Activated CD4-positive, alpha-beta T cell treated with anti-CD3 and anti-CD28 coated beads, Interleukin-2, amount 50 U/mL, for 1 hour (primary cell): ENCODE measurements at places on chromosomes 5 and 9.
A peak's percentile ranks its signal among the peaks of the same experiment; 100 is the strongest.

DNA sequence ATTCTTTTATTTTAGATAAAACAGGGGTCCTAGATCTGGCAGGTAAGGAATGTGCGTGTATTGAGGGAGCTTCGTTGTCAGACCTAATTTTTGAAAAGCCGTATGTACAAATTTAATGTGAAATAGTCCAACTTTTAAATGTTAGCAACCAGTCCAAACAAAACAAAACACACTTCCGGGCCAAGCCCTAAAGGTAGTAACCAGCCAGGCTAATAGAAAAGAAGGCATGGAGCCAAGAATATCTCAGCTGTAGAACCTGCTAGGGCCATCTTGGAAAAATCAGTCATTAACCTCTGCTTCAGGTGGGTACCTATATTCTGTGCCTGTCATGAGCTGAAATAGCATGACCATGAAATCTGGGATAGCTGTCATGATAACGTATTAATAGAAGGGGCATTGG, 71.0 kb downstream of the SMARCA2 start:
- no peak for DNase-seq

- DNase-seq = no peak
Measured at GRCh38 chr5:116374434-116374852, 200.2 kb downstream of the SEMA6A start.

DNA sequence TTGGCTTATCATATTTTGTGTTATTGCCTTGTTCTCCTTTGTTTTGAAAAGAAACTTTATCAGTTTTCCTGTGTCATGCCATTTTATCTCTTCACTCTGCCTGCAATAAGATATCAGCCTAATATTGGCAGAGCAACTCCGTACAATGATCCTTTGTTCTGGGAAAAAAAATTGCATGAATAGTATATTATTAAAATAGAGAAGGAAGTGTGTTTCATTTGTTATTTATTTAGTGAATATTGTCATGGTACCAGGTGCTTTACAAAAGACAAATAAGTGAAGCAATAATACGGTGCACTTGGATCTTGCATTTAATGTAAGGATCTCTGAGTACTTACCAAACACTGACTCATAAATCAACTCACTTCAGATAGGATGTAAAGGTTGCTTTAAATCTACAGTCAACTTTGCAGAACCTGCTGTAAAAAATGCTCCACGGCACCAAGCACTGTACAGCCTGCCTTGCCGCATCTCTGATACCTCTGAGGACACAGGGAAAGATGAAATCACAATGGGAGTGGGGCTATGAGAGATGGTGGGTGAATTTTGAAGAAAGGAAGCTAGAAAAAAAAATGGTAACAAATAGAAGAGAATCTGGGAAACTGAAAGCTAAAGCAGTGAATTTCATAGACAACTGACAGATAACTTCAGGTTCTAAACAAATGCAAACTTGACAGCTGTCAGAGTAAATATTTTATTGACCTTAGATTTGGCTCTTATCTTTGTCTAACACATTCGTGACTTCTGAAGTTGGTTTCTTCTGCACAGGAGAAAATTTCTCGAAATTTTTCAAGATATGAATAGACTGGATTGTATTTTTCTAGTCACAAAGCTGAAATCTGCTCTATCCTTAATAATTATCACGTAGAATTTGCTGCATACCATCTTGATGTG, 232.1 kb downstream of the ENC1 start:
- no peak for DNase-seq

- no peak for DNase-seq
Measured at GRCh38 chr9:89204801-89205200, 26.2 kb upstream of the SHC3 start.

DNA sequence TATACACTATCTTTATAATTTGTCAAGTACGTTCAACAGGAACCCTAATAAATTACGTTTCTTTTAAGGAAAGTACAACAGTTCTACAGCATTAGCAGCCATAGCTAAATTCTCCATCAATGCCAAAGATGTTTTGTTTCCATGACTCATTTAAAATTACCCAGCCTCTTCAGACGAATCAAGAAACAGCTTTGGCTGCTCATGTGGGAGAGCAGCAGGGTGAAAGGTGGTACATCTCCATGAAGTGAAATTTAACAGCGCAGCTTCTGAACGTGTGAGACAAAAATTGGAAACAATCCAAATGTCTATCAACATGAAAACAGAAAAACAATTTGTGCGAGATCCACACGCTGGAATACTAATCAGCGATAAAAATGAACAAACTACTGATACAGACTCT, 327.3 kb upstream of the CDH6 start:
- no peak for DNase-seq

DNA sequence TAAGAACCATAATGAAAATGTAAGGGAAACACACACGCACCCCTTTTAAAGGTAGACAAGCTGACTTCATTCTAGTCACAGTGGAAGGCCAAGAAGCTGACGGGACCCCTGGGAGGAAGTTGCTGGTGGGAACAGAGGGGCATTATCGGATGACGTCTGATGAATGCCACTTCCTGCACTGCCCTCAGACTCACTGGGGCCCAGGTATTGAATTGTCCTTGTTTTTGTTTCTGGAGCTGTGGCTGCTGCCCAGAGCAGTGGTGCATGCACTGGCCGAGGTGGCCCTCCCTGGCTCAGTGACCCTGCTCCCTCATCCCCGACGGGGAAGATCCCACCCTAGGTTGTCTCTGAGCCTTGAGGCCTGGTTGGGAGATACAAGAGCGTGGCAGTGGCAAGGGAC, 15.3 kb upstream of the RPL26L1 start:
- no peak for DNase-seq

- DNase-seq = no peak
Measured at GRCh38 chr5:10451137-10451824, 9.6 kb downstream of the ROPN1L start.

GRCh38 chr5:71955723-71956122, 151.6 kb upstream of the MAP1B start:
- DNase-seq = no peak

DNA sequence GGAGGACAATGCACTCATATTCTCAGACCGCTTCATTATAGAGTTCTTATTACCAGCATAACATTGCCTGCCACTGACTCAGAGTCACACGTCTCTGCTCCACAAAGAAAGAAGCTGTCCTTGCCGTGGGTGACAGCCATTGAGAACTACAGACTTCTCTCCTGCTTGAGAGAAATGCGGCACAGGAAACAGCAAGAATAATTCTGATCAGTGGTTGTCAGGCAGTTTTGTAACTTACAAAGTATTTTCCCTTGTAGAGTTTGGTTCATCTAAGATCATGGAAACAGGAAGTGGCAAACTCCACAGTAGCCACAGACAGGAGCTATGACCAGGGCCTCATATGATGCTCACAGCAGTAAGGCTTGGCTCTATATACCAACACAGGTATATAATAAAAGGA, 47.0 kb downstream of the KCNV2 start:
- DNase-seq = no peak

DNA sequence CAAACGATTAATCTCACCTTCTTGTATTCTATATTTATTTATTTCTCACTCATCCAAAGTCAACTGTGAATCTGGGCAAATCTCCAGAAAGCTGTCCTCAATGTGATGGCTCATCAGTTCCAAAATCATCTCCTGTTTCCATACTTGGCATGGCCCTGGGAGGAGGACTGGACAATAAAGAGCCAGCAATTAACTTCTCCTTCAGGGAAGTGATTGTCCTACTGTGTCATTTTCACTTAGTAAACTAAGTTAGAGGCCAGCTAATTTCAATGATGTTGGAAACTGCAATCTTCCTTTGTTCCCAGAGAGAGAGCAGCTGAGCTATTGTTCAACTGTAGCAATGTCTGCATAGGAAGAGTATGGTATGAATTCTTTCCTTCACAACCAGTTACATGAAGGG, 17.5 kb downstream of the CDH12 start:
- no peak for DNase-seq

- no peak for DNase-seq
Measured at GRCh38 chr9:87140605-87141109, 193.4 kb upstream of the GAS1 start.

DNA sequence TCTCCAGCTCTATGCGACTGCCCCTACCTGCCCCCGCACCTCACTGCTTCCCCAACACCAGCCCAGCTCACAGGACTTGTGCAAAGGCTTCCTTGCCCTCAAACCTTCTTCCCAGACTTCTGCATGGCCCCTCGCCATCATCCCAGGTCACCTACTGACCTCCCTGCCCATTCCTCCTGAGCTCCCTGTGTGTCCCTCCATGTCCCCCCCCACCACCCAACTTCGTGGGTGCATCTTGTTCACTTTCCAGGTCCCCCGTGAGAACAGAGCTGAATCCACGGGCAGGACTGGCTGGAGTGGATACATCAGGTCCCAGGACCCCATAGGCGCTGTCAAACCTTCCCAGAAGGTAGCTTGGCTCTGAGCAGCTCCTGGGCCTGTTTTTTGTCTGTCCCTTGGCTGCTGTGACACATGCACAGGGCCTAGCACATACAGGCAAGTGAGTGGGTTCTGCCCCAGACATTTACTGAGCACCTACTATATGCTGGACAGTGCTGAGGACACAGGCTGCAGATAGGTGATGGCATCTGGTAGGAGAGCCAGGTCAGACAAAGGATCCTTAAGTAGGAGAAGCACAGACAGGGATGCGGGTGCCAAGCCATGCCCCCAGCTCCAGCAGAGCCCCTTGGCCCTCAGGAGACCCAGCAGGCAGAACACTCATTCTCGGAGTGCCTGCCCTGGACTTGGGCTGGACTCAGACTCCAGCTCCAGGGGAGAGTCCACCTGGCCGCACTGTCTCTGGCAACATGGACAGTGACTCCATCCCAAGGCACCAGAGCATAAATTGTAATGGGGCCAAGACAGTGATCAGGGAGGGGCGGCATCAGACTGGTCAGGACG, 15.0 kb downstream of the NINJ1 start:
- no peak for DNase-seq

DNA sequence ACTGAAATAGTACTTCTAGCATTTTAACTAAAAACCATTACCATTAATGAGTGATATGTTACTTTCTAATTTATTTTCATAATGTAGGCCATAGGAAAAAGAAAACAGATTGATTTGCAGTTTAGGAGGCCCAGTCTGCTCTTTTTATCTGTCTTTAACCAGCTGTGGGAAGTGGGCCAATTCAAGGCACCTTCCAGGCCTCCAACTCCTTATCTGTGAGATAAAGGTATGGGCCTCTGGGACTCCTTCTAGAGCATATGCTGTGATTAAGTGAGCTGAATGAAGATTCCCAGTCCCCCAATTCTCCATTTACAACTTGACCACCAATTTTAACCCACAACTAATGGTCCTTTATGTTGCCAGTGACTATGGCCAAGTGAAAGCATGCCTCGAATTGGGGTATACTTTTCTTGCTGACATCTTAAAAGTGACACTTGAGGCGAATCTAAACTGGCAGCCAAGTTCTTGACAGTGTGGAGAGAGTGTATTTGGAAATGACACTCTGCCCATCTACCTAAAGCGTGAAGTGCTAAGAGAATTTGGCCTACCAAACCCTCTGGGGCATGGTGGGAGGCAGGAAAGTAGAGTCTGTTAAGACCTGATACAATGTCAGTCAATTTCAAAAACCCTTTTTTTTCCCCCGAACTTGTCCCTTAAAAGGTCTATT, 88.3 kb downstream of the PIK3R1 start:
- no peak for DNase-seq

DNA sequence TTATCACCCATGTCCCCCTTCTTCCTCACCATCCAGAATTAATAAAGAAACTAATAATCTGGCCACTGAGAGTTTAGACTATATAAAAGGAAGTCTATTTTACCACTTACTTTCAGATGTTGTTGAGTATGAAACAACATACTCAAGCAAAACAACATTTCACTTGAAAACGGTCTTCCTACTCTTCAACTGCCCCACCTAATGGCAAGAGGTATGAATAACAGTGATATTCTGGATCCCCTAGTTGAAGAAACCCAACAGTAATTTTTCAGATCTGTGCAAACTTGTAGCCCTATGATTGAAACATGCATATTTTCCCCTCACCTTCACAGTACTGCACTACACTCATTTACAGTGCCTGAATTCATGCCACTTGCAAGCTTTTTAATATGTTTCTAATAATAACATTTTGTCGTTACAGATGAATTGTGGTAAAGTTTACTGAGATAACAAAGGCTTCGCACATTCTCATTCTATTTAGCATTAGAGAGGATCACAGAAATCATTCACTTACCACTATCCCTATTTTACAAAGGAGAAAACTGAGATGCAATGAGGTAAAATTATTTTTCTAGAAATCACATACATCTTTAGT, 267.9 kb upstream of the PDE4D start:
- no peak for DNase-seq

DNA sequence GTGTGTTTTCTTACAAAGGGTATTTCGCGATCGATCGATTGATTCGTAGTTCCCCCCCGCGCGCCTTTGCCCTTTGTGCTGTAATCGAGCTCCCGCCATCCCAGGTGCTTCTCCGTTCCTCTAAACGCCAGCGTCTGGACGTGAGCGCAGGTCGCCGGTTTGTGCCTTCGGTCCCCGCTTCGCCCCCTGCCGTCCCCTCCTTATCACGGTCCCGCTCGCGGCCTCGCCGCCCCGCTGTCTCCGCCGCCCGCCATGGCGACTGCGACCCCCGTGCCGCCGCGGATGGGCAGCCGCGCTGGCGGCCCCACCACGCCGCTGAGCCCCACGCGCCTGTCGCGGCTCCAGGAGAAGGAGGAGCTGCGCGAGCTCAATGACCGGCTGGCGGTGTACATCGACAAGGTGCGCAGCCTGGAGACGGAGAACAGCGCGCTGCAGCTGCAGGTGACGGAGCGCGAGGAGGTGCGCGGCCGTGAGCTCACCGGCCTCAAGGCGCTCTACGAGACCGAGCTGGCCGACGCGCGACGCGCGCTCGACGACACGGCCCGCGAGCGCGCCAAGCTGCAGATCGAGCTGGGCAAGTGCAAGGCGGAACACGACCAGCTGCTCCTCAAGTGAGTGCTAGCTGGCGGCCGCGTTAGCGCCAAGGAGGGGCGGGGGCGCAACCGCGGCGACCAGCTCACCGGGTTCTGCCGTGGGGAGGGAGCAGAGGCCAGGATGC, 480 bp downstream of the LMNB1 start:
- DNase-seq = peak; percentile 57

DNA sequence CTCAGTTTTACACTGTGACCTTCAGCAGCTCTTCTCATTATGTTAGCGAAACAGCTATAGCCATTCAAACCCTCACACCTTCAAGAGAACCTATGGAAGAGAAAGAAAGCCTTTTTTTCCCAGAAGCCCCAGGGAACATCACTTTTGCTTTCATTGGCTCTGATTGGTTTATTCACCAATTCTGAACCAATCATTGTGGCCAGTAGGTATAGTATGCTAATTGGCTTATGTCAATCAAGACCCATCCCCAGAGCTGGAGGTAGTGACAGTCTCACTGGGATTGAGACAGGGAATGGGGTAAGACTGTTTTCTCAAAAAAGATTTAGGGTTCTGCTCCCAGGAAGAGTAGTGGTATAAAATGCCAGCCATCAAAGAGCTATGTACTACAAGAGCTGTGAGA, 74.1 kb upstream of the FSD1L start:
- no peak for DNase-seq

DNA sequence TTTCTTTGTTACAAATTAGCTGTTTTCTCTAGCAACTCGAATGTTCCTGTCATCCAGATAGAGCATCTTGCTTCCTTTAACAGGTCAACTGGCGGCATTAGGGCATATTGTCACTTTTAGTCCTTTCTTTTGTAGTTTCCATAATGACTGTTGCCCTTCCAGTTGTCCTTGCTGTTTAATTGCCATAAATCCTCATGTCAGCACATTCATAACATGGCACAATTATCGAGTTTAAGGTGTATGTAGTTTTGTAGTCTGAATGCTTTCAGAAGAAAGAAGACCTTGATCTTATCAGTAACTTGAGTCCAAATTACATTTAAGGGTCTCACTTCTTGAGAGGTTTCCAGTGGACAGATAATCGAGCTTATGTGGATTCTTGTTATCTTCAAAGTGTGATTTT, 161.7 kb upstream of the CDH12 start:
- no peak for DNase-seq
